ENCODE measurements at places on chromosomes 6 and 20.

DNA sequence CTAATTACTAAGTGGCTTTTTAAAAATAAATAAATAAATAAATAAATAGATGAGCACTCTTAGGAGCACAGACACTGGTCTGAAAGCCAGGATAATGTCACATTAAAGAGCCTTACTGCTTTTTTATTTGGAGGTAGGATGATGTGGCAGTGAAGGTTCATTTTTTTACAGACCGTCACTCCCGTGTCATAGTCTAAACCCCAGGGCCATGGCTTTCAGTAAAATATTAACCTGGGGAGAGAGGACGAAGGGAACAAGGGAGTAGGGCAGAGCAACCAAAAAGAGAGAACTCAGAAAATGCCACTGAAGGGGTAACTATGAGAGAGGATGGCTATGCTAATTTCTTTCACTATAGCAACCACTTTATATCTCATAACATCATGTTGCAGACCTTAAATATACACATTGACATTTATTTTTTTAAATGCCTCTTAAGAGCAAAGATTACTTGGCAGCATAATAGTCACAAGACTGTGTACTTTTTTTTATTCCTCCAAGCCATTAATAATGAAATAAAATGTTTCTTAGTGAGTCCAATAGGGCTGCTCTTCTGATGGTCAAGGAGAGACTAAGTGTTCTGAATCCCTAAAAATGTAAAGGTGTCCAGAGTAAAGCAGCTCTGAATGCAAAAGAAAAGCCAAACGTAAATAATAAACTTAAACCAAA lies 100.9 kb upstream of the SIM1 start:
- DNase-seq = no peak

GRCh38 chr20:39986173-39986904 lies 702.7 kb downstream of the MAFB start:
- DNase-seq = no peak

DNA sequence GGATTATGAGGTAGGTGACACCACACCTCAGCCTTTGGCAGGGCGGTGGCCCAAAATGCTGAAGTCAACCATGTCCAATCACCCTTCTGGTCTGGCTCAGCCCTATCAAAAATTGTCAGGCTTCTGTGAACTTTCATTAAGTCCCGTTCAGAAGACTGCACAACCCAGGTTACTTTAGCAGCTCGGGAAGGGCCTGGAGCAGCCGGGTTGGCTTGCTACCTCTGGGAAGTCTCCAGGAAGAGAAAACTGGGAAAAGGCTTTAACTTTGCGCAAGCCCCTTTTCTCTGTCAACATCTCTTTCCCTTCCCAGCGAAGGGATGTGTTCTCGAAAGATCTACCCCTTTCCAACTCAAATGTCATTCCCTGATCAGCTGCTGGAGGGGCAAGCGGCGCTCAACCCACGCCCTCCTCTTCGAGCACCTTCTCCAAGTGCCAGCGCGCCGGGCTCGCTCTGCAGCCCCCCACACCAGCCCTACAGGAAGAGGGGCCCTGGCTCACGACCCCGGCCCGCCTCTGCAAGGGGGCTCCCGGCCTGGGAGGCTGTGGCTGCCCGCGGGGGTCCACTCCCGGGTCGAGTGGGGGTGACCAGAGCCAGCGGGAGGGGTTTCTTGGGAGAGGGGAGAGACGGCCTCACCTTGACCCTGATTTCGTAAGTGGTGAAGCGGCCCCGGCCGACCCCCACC lies 573 bp downstream of the SNX3 start:
- DNase-seq = no peak

DNA sequence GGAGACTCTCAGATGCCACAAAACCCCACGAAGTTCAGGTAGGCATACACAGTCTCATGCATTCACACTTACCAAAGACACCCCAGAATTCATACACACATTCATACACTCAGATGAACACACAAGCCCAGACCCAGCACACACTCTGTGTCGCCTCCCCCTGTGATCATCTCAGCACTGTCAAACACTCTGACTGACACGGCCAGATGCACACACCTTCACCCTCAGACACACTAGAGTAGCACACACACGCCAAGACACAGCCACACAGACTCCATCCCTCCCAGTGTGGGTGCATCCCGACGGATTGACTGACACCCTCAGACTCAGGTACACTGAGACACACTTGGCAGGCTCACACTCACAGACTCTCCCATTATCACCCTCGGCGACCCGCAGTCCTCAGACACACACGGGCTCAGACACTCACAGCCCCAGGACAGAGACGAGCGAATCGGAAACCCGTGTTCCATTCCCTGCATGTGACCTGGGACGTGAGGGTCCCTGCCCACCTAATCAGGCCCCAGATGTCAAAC lies 872 bp upstream of the RIMS4 start:
- DNase-seq = no peak

GRCh38 chr6:89352278-89353117 lies at the start of gene UBE2J1:
Gene UBE2J1, minus strand, starts transcription at chr6:89352722. Its CDS starts 153 bp downstream, at chr6:89352569.
- no peak for DNase-seq

DNA sequence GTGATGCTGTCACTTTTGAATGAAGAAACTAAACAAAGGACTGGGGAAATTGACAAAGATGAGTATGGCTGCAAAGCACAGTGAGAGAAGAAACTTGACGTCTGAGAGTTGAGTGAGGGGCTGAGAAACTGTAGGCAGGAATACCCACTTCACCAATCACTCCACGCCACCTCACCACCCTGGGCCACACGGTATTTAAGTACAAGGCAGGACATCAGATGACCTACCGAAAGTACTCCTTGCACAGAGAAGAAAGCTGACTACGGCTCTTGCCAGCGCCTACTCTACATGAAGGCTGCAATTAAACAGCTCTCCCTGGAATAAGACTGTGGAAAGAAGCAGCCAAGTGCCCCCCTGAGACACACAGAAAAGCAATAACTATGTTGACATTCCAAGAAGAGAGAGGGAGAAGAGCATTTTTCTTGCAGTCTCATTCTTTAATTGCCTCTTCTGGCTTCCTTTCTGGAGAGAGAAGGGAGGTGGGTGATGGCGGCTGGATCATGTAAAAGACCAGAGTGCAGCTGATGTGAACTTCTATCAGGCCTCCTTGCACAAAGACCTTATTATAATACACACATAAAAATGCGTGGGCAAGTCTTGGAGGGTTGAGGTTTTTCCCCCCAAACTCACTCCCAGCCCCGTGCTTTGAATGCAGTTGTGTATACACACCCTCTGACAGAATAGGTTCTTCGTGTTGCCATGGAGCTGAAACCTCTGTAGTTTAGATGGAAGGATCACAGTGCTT lies 44.6 kb downstream of the HIVEP2 start:
- DNase-seq = no peak
